ENCODE measurements at places on chromosomes 1 and 21.

DNA sequence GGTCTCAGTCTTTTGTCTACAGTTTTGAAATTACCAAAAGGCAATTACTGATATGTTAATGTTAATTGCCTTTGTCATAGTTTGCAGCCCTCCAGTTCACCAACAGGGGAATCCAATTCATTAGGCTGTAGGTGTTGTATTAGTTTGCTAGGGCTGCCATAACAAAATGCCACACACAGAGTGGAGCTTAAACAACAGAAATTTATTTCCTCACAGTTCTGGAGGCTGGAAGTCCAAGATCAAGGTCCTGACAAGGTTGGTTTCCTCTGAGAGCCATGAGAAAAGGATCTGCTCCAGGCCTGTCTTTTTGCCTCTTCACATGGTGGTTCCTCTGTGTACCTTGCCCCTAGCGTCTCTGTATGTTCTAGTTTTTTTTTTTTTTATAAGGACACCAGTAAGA is 1.3 kb downstream of the RTCA start:
- no peak for DNase-seq

GRCh38 chr1:95057351-95057750 is 15.4 kb downstream of the ALG14 start:
- DNase-seq, result no peak

DNA sequence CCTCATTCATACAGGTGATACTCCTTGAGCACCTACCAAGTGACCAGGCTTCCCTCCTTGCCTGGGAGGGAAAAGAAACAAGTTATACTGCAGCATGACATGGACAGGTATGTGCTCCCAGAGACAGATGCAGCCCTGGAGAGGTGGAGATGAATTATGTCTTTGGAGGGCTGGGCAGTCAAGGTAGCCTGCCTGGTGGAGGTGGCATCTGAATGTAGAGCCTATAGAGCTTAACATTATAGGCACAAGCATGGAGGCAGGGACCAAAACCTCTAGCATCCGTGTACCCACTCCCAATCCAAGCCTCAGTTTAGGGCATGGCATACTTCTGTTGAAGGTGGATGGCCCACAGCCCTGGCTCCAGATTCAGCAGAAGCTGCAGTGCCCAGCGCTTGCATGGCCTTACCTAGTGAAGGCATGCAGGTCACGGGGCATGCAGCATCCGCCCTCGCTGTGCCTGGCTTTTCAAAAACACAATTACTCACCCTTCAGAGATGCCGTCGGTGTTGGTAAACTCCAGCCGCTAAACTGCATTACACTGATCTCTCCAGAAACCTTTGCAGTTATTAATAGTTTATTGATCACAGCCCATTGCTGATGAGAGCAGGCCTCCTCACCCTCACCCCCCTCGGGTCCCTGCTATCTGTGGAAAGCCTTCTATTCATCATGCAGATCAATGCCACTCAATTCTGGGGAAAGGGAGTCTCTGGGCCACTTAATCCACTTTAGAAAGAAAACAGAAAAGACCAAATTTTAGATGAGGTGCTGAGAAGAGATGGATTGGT is 151.1 kb upstream of the KLHDC7A start:
- DNase-seq, result no peak

DNA sequence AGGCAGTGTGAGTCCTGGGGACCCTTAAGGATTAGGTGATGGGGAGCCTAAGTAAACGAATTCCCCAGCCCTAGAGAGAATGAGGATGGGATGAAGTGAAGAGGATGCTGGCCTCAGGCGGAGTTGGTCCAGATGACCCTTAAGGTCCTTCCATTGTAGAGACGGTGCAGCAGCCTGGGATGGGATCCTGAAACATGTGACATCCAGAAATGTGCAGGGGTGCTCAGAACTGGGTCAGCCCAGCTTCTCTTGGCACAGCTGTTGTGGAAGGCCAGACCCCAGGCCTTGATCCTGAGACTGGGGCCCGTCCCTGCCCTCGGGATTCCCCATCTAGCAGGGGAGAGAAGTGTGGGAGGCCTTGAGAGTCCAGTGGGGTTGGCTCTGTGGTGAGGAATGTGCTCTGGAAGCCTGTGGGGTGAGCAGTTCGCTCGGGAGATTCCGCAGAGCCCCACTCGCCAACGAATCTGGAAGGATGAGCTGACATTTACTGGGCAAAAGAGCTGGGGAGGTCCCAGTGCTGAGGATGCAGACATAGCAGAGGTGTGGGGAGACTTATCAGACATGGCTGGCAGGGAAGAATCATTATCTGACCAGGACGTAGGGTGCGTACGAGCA is 28.1 kb downstream of the A3GALT2 start:
- DNase-seq, result no peak

- DNase-seq, result peak; percentile 85
These were observed 20.6 kb upstream of the SH3D21 start for GRCh38 chr1:36285443-36286101.

GRCh38 chr21:16330908-16331268 is 601.1 kb downstream of the USP25 start:
- no peak for DNase-seq

GRCh38 chr21:40018871-40019475 is 151.7 kb downstream of the PCP4 start:
- no peak for DNase-seq

GRCh38 chr1:187042538-187042937 is 213.8 kb downstream of the PLA2G4A start:
- no peak for DNase-seq

- no peak for DNase-seq
These were observed 606.5 kb upstream of the CAMK1G start for GRCh38 chr1:208977012-208977411.

- no peak for DNase-seq
These were observed 209.7 kb upstream of the ST6GALNAC5 start for GRCh38 chr1:76657623-76658022.

GRCh38 chr1:73040811-73041210 is 758.5 kb upstream of the NEGR1 start:
- no peak for DNase-seq

DNA sequence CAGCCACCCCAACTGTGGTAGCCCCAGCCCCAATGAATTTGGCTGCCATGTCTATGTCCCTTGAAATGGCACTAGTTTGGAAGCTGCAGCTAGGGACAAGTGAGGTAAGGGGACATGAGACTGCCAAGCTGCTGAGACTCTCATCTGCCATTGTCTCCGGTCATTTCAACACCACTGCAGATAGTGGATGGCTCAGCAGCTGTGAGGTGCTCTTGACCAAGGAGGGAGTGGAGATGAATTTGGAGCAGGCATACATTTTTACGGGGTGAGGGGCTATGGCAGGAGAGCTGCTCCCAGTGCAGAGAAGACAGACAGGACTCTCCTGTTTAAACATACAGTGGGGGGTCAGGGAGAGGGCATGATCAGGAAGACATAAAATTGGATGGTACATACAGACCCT is 315.5 kb upstream of the CAMK1G start:
- DNase-seq, result no peak
